Left lobe of liver (tissue), 2 donors: ENCODE measurements at places on chromosomes 7 and 10. TPM values are rescaled to one million over a fixed set of nuclear protein-coding genes. Genes with fewer than 3 reads are reported as not detected.

- DNase-seq: no peak
Observed at GRCh38 chr10:116263870-116264655, 8.9 kb downstream of the GFRA1 start.

GRCh38 chr7:77665161-77665560 is 31.1 kb upstream of the RSBN1L start:
- DNase-seq: no peak

Gene PLCE1
- 0.28 TPM for total RNA-seq

Gene OR2A1
- total RNA-seq: not detected

DNA sequence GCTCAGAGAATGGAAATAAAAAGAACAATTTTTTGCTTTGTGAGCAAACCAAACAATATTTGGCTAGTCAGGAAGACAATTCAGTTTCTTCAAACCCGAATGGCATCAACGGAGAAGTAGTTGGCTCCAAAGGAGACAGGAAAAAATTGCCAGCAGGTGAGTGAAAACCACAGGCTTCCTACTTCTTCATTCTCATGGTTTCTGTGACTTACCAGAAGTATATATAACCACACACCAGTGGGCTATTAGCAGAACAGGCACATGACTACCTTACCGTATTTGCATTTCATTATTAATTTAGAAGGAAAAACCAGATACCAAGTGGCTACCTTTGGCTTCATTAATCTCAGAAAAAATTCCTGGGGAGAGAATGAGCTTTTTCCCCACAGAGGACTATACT is 8.8 kb downstream of the TDRD1 start:
- DNase-seq: no peak

Gene PAPSS2
- 120 TPM for total RNA-seq
